ENCODE measurements at places on chromosomes 6 and 20.

DNA sequence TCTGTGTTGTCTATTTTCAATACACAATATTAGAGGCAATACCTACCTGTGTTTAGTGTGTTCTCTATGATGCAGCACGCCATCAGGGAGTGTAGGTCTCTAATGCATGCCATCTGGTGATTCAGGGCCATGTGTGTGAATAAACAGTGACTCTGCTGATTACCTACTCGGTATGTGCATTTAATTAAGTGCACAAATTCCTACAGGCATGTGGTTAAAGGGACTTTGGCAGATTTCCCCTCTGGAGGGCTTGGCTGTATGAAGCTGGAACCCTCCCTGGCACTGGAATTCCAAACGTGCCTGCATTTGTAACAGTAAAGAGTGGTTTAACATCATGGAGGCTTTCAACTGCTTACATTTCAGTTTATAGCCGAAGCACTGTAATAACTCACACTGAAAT, 401.5 kb upstream of the SASH1 start:
- no peak for DNase-seq

DNA sequence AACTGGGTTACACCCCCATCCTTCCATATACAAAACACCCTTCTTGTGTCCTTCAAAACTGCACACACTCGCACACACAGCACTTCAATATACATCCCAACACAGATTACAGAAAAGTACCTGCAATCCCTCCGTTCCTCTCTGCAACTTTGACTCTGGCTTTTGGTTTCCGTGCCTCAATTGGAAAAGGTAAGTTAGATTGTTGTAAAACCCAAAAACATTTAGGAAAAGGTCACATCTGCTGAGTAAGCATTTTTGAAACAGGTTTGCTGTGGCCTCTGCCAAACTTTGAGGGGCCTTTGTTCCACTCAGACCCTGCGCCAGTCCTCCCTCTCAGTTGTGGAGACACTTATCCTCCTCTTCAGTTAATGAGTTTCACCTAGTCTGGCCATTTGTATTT, 4.2 kb downstream of the NKX2-4 start:
- peak; percentile 22 for DNase-seq

DNA sequence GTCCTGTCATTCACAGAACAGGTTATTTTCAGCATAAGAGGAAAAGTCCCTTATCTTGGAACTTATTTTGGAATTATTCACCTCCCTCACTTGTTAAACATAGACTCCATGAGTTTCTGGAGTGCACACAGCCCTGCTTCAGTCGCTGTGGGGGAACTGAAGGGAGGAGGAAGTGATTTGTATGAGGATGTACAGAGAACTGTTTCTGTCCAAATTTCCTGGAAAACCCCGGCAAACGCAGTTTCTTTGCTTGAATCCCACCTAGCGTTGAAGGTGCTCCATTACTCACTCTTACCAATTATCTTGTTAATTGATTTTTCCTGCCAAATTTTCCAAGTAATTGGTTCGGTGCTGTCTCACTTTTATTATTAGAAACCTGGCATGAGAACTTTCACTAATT, 78.0 kb upstream of the AGPAT4 start:
- DNase-seq, result peak; percentile 22

DNA sequence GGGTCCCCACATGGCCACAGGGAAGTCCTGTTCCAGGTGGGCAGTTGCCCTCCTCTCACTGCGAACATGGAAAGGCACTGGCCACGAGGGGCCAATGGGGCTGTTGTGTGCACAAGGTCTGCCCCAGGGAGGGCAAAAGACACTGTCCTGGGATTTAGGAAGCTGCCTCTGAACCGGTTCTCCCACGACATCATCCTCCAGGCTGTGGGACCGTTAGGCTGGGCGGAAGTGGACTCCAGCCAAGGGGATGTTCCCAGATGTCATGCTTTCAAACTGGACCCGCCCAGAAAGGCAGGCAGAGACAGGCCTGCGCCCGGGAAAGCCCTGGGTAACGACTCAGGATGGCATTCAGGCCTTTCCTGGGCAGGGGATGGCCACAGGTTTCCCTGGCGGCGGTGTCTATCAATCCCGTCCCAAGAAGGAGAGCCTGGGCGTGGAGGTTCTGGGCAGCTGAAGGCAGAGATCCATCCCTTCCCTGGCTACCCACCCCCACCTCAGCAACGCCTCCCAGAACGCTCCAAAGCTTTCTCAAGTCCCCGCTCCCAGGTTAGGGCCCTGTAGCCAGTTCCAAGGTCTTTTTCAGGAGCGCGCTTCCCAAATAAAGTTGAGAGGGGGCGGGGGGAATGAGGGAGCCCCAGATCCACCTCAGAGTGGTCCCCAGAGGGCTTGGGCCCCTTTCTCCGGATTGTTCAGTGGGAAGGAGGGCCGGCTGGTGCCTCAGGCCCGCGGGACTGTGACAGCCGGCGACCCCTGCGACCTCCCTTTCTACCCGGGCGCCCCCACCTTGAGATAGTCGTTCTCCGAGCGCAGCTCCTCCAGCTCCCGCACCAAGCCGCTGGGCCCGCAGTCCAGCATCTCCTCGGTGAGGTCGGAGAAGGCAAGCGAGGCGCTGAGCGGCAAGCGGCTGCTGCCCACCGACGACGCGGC, 13.8 kb upstream of the TLDC2 start:
- no peak for DNase-seq

DNA sequence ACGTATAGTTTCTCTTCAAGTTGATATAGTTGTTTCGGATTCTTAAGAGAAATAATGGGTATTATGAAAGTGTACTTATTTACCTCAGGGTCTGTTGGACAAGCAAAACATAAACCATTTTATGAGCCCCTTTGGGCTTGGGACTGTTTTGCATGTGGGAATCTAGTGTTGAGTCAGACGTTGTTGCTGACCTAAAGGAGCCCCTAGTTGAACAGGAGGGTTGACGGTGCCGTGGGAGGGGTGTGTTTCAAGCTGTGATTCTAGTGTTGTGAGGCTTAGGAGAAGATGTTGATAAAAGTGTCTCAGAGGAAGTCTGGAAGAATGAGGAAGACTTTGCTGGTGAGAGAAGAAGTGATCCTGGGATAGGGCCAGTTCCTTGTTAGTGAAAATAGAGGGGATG, 140.0 kb downstream of the ARID1B start:
- DNase-seq, result no peak

GRCh38 chr6:186340-186965, 105.8 kb upstream of the DUSP22 start:
- DNase-seq, result no peak

- no peak for DNase-seq
These were observed 134.6 kb downstream of the SOBP start for GRCh38 chr6:107624541-107624940.

- DNase-seq, result no peak
These were observed 14.3 kb upstream of the ID1 start for GRCh38 chr20:31590717-31591225.

DNA sequence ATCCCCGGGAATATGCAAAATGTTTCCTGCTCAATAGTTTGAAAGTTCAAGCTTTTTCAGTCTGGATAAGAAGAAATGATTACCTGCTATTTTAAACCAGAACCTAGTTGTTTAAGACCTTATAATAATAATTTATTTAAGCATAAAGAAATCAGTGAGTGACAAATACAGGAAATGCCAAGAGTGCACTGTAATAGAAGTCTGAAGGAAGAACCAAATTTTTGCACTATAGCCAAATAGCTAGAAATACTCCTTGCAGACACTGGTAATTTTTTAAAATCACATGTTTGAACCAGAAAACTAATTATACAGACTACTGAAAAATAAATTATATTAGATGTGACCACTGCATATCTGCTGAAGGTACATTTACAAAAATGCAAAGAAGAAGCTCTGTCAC, 93.2 kb downstream of the MMS22L start:
- DNase-seq, result no peak

GRCh38 chr6:151179321-151179720, 60.4 kb upstream of the AKAP12 start:
- DNase-seq, result no peak

- no peak for DNase-seq
These were observed 149.5 kb upstream of the SASH1 start for GRCh38 chr6:148193063-148193680.

- peak; percentile 19 for DNase-seq
These were observed 425.2 kb downstream of the CD83 start for GRCh38 chr6:14542670-14543366.

GRCh38 chr20:14643556-14643955, 306.1 kb upstream of the FLRT3 start:
- no peak for DNase-seq

- DNase-seq, result no peak
These were observed 1.5 kb downstream of the BTN2A1 start for GRCh38 chr6:26459023-26459810.

DNA sequence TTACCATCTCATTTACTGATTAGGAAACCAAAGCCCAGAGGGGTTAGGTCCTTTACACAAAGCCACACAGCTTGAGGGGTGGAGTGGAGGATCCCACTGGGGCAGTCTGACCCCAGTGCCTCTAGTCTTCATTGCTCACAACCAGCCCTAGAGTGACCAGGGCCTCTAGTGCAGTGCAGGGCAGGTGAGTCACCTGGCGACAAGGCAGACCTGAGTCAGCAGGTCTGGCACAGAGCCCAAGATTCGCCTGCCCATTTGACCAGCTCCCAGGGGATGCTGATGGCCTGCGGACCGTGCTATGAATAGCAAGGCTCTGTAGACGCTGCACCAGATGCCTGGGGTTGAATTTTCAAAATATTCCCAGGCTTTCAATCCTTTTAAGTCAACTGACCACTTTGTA, 29.9 kb downstream of the CDH26 start:
- DNase-seq, result no peak

- no peak for DNase-seq
These were observed 63.2 kb downstream of the MAP3K5 start for GRCh38 chr6:136728976-136729515.

GRCh38 chr6:87815449-87815848, 113.4 kb upstream of the AKIRIN2 start:
- no peak for DNase-seq

DNA sequence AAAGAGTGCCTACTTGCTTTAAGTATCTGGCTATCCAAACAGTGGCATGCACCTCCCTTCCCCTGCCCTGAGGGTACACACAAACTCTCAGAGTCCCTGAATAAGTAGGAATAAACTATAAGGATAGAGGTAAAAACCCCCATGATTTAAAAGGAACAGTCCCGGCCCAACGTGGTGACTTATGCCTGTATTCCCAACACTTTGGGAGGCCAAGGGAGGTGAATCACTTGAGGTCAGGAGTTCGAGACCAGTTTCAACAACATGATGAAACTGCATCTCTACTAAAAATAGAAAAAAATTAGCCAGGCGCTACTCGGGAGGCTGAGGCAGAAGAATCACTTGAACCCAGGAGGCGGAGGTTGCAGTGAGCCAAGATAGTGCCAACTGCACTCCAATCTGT, 22.2 kb downstream of the SAMHD1 start:
- DNase-seq, result no peak

GRCh38 chr20:46126440-46127056, 8.4 kb downstream of the CD40 start:
- DNase-seq, result no peak

DNA sequence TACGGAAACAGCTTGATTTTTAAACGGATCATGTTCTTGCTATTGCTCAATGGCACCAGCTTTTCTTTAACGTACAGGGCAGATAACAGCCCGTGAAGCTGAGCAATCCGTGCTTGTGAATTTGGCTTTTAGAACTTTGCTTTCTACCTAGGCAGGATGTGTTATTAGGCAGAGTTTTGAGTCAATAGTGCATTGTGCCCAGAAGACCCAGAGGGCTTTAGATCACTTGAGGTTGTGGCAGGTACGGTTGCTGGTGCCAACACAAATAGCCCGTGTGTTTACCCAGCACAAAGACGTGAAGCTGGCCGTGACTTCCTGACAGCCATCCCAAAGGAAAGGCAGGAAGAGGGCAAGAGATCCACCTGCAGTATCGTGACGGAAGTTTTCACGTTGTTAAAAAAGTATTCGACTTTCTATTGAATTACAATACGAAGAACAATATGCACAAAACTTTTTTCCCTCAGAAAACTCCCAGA, 117.4 kb upstream of the FRMD1 start:
- DNase-seq, result no peak

GRCh38 chr6:89216411-89216810, 747 bp downstream of the GABRR1 start:
- no peak for DNase-seq

GRCh38 chr6:143967706-143968376, 40.2 kb downstream of the PLAGL1 start:
- DNase-seq, result peak; percentile 46

GRCh38 chr6:49978332-49979226, 9.2 kb upstream of the DEFB113 start:
- peak; percentile 27 for DNase-seq

- DNase-seq, result no peak
These were observed 9.3 kb upstream of the BAK1 start for GRCh38 chr6:33589392-33589730.

DNA sequence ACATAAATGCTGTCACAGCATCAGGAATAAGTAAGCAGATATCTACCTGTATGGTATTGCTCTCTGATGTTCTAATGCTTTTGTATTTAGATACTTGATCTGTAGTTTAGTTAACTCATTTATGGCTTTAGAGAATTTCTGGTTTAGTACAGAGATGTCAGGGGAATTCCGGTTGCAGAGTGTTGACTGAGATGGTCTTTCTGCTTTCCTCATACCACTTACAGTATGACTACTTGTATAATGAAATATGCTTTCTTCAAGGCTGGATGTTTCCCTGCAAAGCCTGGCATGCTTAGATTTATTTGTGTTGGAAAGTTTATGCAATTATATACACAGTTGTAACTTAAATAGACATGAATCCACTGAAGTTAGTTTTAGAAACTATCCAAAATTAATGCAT, 278.4 kb downstream of the CDH26 start:
- DNase-seq, result no peak

GRCh38 chr20:44422083-44422482, 53.6 kb upstream of the TTPAL start:
- no peak for DNase-seq

GRCh38 chr6:159964046-159964445, 4.8 kb upstream of the IGF2R start:
- DNase-seq, result no peak

GRCh38 chr20:61640131-61640870, 388.2 kb downstream of the CDH4 start:
- DNase-seq, result no peak

- peak; percentile 85 for DNase-seq
These were observed 160.2 kb downstream of the SYNDIG1 start for GRCh38 chr20:24629668-24630067.

- no peak for DNase-seq
These were observed 231.0 kb upstream of the EYS start for GRCh38 chr6:65938000-65938399.

DNA sequence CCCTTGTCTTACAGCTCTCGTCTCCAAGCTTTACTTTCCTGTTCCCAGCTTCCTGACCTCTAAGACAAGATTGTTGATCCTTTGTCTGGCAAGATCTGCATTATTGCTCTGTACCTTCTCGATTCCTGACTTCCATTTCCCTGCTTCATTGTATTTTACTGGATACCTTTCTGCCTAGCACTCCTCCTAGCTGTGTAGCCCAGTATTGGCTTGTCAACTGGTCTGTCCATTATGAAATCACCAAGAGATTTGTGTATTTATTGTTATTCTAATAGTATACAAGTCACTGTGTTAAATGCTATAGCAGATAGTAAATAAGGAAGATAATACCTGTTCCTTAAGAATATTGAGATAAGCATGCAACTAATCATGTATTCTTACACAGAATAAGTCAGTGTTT, 305.4 kb downstream of the CDKAL1 start:
- DNase-seq, result no peak

GRCh38 chr6:21101694-21102093, 491.9 kb upstream of the SOX4 start:
- DNase-seq, result peak; percentile 12

GRCh38 chr20:60097285-60097684, 139.1 kb downstream of the CDH26 start:
- peak; percentile 52 for DNase-seq

GRCh38 chr6:76453270-76453669, 380.8 kb upstream of the IMPG1 start:
- DNase-seq, result no peak

GRCh38 chr6:117989086-117989485, 82.0 kb downstream of the SLC35F1 start:
- no peak for DNase-seq

Measured in common myeloid progenitor, CD34-positive (primary cell).